ENCODE measurements at places on chromosomes 5 and 9.

DNA sequence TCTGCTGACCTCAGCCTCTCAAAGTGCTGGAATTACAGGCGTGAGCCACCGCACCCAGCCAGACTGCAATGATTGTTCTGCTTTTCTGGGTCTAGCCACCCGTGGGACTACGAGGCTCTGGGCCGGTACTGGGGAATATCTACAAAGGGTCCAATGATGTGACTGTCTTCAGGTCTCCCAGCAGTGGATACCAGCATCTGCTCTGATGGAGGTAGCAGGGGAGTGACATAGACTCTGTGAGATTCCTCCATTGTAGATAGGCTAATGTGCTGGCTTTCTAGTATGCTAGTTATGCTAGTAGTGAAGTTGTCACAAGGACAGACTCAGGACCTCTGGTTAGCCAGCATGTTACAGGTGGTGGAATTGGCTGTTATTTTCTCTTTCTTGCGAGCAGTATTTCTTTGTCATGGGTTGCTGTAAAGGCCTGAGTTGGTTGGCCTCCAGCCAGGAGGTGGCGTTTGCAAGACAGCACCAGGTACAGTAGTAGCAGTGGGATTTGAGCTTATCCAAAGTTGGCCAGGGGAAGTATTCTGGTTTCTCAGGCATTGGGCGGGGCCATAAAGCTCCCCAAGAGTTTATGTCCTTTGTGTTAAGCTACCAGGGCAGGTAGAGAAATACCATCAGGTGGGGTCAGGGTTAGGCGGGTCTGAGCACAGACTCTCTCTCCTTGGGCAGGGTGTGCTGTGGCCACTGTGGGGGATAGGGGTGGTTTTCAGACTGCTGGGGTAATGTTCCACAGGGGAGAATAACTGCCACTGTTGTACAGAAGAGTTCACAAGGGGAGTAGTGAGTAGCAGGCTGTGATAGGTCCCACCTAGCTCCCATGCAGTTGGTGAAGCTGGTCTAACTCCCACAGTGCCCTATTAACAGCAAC lies 105.2 kb downstream of the SGCD start:
- no peak for DNase-seq

- DNase-seq = peak; percentile 16
Measured at GRCh38 chr9:137268538-137269201, 8.9 kb upstream of the TOR4A start.

DNA sequence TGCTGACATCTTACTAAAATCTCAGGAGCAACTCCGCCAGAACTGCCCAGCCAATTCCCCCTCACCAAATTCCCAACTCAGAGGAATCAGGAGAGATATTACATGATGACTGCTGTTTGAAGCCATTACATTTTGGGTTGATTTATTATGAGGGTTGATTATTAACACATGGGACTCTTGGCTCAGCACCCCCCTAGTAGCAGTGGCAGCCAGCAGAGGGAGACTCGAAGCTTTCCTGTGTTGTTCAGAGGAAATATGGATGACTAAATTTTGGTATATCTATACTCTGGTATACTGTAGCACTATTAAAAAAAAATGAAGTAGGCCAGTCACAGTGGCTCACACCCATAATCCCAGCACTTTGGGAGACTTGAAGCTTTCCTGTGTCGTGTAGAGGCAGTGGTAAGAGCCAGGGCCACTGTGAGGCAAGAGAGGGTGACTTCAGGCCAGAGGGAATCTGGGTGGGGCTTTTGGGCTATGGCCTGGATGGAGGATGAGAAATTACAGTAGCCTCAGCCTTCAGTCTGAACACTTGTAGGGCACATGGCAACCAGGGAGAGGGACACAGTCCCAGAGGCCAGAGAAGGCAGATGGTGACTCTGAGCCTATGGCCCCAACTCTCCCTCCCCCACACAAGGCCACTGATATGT lies 111.4 kb downstream of the LHX2 start:
- no peak for DNase-seq

DNA sequence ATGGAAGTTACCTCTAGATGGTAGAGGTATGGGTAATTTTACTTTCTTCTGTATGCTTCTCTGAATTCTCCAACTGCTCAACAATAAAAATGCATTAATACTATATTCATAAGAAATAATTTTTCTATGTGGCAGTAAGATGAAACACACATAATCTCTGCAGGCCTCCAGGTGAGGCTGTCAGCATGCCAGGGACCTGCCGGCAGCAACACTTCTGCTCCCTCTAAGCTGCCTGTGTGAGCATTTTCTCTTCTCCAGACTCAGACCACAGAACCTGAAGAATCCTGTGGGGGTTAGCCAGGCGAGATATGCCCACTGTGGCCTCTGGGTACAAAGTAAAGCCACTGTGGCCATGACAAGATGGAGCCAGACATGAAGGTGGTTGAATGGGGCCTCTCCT lies 316.3 kb downstream of the EBF1 start:
- DNase-seq = no peak

- no peak for DNase-seq
Measured at GRCh38 chr9:136565086-136565714, 19.4 kb upstream of the NOTCH1 start.

Measured in OCI-M1 (cell line).